ENCODE measurements at places on chromosomes 3 and 15. TPM values are rescaled to one million over a fixed set of nuclear protein-coding genes. Genes with fewer than 3 reads are reported as not detected.

Gene DLEC1
- total RNA-seq = 0.78 TPM

Gene SNX22
- 0.19 TPM for total RNA-seq

Gene PDZRN3
- 227 TPM for total RNA-seq

Gene SUCNR1
- not detected for total RNA-seq

Gene SCAPER
- total RNA-seq = 34.3 TPM

Gene DCBLD2
- total RNA-seq = 45.3 TPM

Gene MYL3
- 5.3 TPM for total RNA-seq

Gene SLC51A
- total RNA-seq = not detected

Gene IMPG2
- 0.96 TPM for total RNA-seq

Gene RNF123
- total RNA-seq = 18.5 TPM

Gene GOLGA8S
- total RNA-seq = 0.15 TPM

Gene PLAAT1
- 0.54 TPM for total RNA-seq

Gene SKOR1
- total RNA-seq = 0.46 TPM

Gene RTP3
- not detected for total RNA-seq

Gene BSN
- total RNA-seq = 0.37 TPM

Gene RBMS3
- total RNA-seq = 76.0 TPM

Gene DPPA2
- total RNA-seq = not detected

Gene SQOR
- total RNA-seq = 85.1 TPM

Gene MEX3B
- total RNA-seq = 2.3 TPM

Gene LYZL4
- not detected for total RNA-seq

Gene GPR149
- not detected for total RNA-seq

Gene XCR1
- not detected for total RNA-seq

Gene SLC28A2
- not detected for total RNA-seq

Gene PLSCR2
- not detected for total RNA-seq

Gene LRRK1
- total RNA-seq = 12.1 TPM

Gene PODXL2
- total RNA-seq = 1.9 TPM

Gene HAPLN3
- 5.0 TPM for total RNA-seq

Data from gastroesophageal sphincter (tissue), 4 donors.